ENCODE measurements at places on chromosomes 16 and 17. TPM values are rescaled to one million over a fixed set of nuclear protein-coding genes. Genes with fewer than 3 reads are reported as not detected.

The OR1A1 gene
- total RNA-seq, result not detected

The C1QTNF1 gene
- 45.7 TPM for total RNA-seq

The OMG gene
- total RNA-seq, result not detected

The CCL8 gene
- not detected for total RNA-seq

The TAOK1 gene
- total RNA-seq, result 66.3 TPM

The EFNB3 gene
- 4.1 TPM for total RNA-seq

The MT1A gene
- not detected for total RNA-seq

- DNase-seq, result no peak
- no peak overlapping the region for H3K27ac ChIP-seq
- no peaks in the 10 kb centered on the region for H3K27me3 ChIP-seq
These were observed 107.3 kb downstream of the MSI2 start for GRCh38 chr17:57363580-57363979.

DNA sequence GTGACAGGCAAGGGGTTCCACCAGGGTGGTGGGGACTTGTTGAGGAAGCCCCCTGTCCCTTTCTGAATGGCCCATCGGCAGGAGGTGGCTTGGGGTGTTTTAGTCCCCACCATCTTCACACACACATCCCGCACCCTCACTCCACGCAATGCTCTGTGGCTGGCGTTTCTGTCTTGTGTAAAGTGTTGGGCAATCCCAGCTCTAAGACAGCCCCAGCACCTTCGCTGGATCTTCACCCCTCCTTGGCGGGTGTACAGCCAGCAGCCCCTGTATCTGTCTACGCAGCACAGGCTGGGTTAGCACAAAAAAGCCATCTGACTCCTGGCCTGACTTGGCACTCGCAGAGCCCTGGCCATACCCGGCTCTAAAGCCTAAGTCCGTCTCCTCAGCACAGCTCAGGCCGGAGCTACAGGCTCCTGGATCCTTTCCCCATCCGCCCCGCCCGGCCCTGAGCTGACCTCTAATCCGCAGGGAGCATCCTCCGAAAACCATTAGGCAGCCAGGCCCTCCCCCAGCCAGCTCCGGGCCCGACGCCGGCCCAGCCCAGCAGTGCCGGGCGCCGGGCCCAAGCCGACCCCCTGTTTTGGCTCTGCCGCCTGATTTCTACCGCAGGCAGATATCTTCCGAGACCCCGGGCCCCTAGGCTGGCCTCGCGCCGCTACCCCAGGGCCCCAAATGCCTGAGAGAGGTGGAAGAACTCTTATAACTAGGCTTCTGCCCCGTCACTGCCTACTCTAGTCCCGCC lies 42.4 kb upstream of the TAC4 start:
- no peaks in the 10 kb centered on the region for H3K4me1 ChIP-seq
- peaks cover 16% of the 10 kb centered on the region for H3K27me3 ChIP-seq
- no peak overlapping the region for H3K4me3 ChIP-seq

- DNase-seq, result peak; percentile 60
- H3K27ac ChIP-seq, result no peak overlapping the region
- no peak overlapping the region for H3K4me3 ChIP-seq
- no peaks in the 10 kb centered on the region for H3K36me3 ChIP-seq
These were observed 11.9 kb downstream of the SBK1 start for GRCh38 chr16:28304214-28304613.

DNA sequence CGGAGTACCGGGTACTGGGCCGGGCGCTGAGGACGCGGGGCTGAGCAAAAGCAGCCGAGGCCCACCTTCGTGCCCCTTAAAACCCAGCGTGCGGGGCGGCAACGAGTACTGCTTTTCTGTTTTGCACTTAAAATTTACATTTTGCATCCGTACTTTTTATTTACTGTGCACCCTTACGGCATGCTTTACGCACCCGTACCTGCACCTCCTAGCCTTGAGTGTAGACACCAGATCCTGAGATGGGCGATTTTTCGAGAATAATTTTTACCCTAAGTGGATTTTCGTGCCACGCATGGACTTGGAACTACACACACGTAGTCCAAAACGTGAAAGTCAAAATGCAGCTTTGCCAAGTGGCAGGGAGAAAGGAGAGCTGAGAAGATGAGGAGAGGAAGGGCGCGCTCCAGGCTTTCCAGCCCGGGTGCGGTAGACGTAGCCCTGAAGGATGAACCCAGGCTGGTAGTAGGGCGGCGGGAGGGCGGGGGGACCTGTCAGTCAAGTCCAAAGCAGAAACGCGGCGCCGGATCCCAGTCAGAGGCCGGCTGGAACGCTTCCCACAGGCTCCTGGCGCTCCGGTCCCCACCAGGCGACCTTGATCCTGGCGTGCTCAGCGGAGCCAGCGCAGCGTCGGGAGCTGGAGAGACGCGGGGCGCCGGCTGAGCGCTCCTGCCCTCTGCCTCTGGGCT lies 1.2 kb upstream of the CBLN1 start:
- H3K36me3 ChIP-seq, result no peaks in the 10 kb centered on the region
- H3K27me3 ChIP-seq, result no peaks in the 10 kb centered on the region
- DNase-seq, result no peak
- H3K4me1 ChIP-seq, result no peaks in the 10 kb centered on the region
- no peak overlapping the region for H3K27ac ChIP-seq

GRCh38 chr17:61230972-61231820 lies 168.4 kb upstream of the TBX2 start:
- no peak for DNase-seq
- H3K27ac ChIP-seq, result no peak overlapping the region
- H3K4me1 ChIP-seq, result peaks cover 30% of the 10 kb centered on the region
- H3K4me3 ChIP-seq, result no peak overlapping the region
- no peaks in the 10 kb centered on the region for H3K27me3 ChIP-seq

DNA sequence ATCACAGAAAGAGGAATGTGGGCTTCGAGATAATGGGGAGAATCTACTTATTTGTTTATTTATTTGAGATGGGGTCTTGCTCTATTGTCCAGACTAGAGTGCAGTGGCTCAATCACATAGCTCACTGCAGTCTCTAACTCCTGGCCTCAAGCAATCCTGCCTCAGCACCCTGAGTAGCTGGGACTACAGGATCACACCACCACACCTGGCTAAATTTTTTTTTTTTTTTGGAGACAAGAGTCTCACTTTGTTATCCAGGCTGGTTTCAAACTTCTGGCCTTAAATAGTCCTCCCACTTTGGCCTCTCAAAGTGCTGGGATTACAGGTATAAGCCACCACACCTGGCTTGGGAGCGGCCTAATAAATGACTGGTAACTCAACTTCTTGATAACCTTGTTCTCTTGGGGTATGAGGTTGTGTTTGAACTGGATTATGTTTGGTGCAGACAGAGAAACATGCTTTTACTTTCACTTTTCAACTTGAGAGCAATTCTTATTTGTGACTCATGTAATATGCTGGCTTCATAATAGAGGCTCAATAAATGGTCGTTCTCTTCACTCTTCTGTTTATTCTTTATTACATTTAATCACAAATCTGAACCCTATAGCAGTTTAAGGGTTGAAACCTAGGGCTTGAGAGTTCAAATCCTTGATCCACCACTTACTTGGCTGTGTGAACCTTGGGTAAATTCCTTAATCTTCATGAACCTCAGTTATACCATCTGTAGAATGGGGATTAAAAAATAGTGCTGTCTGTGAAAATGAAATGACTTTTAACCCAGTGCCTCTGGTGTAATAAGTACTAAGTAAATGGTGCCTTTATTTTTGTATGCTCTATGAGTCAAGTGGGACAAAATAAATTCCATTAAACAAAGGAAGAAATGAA lies 129.1 kb upstream of the HS3ST2 start:
- 0 out of 2 replicates have a peak, but pooled peaks cover 3% of the 10 kb centered on the region for H3K27me3 ChIP-seq
- no peaks in the 10 kb centered on the region for H3K36me3 ChIP-seq
- H3K27ac ChIP-seq, result no peak overlapping the region
- H3K4me3 ChIP-seq, result no peak overlapping the region
- H3K4me1 ChIP-seq, result no peaks in the 10 kb centered on the region
- no peak for DNase-seq

DNA sequence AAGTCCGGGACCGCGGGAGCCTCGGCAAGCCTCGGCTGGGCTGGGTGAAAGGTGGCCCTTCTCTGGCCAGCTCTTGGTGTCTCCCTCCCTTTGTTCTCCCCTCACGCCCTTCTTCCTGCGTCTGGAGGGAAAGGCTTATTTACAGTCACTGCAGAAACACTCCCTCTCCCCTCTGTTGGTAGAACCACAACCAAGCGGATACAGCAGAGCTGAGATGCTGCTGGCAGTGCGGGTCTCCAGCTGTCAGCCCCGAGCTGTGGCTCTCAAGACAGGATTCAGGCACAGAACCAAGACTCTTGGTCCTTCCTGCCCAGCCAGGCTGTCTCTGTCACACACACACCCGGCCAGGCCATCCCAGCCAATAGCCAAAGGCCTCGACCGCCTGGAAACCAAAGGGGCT lies 133.3 kb downstream of the ENGASE start:
- H3K4me3 ChIP-seq, result no peak overlapping the region
- DNase-seq, result no peak
- H3K27ac ChIP-seq, result no peak overlapping the region
- peaks cover 57% of the 10 kb centered on the region for H3K27me3 ChIP-seq

- DNase-seq, result no peak
- H3K36me3 ChIP-seq, result no peaks in the 10 kb centered on the region
- no peaks in the 10 kb centered on the region for H3K4me1 ChIP-seq
- H3K27ac ChIP-seq, result no peak overlapping the region
These were observed 7.9 kb downstream of the APOH start for GRCh38 chr17:66221343-66221742.

- peaks cover 53% of the 10 kb centered on the region for H3K27me3 ChIP-seq
- H3K36me3 ChIP-seq, result no peaks in the 10 kb centered on the region
- no peak overlapping the region for H3K4me3 ChIP-seq
- H3K4me1 ChIP-seq, result no peaks in the 10 kb centered on the region
- H3K27ac ChIP-seq, result no peak overlapping the region
These were observed 2.1 kb downstream of the FOXN1 start for GRCh38 chr17:28508211-28508724.

DNA sequence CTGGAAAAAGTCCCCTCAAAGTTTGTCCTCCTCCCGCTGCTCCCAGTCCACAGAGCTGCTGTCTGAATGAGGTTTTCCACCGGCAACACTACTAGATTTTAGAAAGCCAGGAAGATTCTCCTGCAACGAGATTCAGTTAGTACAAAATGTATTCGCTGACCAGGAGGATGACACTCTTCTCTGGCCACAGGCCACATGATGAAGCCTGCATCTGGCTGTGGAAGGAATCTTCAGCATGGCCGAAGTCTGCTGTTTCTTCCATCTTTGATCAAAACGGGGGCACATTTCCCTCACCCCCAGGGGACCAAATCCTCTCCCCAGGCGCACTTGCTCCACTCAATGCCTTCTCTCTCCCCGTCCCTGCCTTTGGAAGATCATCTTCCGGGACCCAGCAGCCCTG lies 215.8 kb upstream of the NLRP1 start:
- H3K4me3 ChIP-seq, result no peak overlapping the region
- no peaks in the 10 kb centered on the region for H3K27me3 ChIP-seq
- no peak overlapping the region for H3K27ac ChIP-seq
- no peaks in the 10 kb centered on the region for H3K36me3 ChIP-seq

DNA sequence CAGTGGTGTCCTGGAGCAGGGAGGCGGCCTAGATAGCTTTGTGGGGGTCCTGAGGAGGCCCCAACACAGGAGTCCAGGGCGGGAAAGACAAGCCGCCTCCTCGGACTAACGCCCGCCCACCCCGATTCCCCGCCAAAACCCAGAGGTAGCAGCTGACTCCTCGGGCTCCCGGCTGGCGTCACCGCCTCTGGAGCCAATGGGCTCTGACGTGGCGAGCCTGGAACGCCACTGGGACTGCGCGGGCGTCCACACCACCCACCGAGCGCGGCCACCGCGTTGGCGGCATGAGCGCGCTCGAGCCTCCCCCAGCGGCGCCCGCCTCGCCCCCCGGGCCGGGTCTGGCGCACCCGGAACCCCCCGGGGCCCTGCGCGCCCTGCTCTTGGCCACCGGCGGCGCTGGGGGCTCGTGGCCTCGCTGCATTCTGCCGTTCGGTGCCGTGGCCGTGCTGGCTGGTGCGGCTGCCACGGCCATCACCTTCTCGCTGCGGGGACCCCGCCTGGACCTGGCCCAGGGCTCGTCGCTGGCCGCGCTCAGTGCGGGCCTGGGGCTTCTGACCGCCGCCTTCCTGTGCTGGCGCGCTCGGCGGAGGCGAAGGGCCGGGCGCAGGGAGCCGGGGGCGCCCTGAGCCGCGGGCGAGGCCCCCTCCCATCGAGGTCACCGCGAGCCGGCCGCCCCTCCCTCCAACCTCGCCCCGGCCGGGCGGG lies 3.4 kb upstream of the NTN3 start:
- peak; percentile 87 for DNase-seq
- H3K36me3 ChIP-seq, result no peaks in the 10 kb centered on the region
- peak overlapping the region; percentile 60 for H3K4me3 ChIP-seq

DNA sequence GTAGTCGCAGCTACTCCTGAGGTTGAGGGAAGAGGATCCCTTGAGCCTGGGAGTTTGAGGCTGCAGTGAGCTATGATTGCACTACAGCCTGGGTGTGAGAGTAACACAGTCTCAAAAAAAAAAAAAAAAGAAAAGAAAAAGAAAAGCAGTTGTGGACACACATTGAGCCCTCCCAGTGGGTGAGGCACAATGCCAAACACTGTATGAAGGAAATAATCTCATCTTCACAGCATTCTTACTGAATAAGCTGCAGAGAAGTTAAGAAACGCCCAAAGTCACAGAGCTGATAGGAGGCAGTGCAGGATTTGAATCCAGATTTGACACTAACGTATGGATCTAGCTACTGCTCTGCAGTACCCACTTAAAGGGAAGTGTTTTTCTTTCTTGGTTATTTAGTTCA lies 5.9 kb upstream of the LYZL6 start:
- H3K27ac ChIP-seq, result no peak overlapping the region
- H3K4me1 ChIP-seq, result 0 out of 2 replicates have a peak, but pooled peaks cover 2% of the 10 kb centered on the region
- DNase-seq, result no peak
- no peaks in the 10 kb centered on the region for H3K36me3 ChIP-seq
- H3K27me3 ChIP-seq, result peaks cover 21% of the 10 kb centered on the region

DNA sequence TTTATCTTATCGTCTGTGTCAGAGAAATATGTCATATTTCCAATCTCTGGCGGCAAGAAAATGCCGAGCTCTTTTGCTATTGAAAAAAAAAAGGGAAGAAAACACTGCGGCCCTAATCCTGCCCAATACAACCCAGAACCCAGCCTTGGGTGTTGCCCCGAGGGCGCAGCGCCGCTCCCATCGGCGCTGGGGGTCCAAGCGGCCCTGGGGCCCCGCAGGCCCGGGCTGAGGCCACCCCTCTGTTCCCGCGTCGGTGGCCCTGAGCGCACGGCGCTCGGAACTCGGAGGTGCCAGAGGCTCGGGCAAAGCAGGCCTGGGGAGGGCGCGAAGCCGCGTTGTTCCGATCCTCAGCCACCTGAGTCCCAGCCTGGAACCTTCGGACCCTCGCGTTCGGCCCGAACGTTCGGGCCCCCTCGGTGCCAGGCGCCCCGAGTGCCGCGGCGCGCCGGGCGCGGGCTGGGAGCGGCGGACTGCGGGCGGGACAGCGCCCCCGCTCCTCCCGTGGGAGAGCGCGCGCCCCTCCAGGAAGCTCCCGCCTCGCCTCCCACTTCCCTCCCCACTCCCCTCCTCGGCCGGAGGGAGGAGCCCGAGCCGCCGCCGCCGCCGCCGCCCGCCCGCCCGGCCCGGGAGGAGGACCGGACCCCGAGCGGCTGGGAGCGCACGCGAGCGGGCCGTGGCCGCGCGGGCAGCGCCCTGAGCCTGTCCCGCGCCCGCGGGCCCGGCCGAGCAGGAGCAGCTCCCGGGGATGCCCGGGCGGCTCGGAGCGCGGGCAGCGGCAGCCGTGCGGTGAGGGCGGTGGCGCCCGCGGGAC lies at the start of gene CPNE2:
TSS of gene CPNE2 (plus strand) at position 609 of the 811 bp plus-strand sequence. CDS start 18,160 bp downstream, outside the sequence.
- H3K4me3 ChIP-seq, result peak within 1 kb of the TSS; percentile 95
- no peaks in the 10 kb centered on the region for H3K27me3 ChIP-seq
- H3K36me3 ChIP-seq, result no peaks in the 10 kb centered on the region
- H3K4me1 ChIP-seq, result peaks cover 20% of the 10 kb centered on the region
- H3K27ac ChIP-seq, result peak within 1 kb of the TSS; percentile 57

All from SJCRH30 (cell line).